ENCODE measurements at places on chromosomes 5 and 9.

DNA sequence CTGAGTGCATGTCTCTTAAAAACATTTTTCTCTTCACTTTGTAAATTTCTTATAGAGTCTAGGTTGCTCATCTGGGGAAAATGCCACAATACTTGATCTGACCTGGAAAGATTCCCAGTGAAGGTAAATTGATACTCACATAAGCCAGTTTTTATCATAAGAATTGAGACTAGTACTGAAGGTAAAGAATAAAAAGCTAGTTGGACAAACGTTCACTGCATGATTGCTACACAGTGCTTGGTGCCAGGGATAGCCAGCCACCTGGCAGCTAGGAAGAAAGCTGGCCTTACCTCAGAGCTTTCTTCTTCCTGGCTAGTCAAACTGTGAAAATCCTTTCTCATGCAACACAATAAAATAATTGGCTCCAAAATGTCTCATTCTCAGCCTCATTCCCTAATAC lies 77.1 kb downstream of the MUSK start:
- peak; percentile 64 for DNase-seq

DNA sequence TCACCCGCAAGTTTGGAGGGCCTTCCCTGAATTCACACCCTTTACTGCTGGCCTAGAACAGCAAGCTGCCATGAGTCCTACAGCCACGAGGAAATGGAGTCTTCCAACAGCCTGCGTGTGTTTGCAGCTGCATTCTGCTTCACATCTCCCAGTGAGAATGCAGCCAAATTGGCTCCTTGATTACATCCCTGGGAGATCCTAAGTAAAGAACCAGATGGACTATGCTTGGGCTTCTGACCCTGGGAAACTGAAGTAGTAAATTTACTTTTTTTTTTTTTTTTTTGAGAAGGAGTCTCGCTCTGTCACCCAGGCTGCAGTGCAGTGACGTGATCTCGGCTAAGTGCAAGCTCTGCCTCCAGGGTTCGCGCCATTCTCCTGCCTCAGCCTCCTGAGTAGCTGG lies 617.0 kb upstream of the CDH18 start:
- no peak for DNase-seq

GRCh38 chr9:87065981-87066380 lies 118.7 kb upstream of the GAS1 start:
- DNase-seq = peak; percentile 40

DNA sequence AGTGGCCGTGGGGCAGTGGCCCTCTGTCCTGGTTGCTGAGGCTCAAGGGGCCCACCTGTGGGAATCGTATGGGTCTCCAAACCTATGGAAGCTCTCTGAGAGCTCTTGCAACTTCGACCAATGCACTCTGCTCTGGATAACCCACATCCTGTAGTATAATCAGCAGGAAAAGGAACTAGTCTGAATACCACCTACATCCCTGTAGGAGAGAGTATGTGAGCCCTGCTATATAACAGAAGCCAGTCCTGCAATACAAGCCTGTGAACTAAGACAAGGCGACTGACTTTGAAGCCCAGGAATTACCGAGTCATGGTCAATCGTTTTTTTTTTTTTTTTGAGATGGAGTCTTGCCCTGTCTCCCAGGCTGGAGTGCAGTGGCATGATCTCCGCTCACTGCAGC lies 29.8 kb upstream of the BICD2 start:
- DNase-seq = no peak

- DNase-seq = no peak
Measured at GRCh38 chr5:89005990-89006389, 123.0 kb upstream of the MEF2C start.

- peak; percentile 9 for DNase-seq
Measured at GRCh38 chr5:179371121-179371510, 25.9 kb upstream of the ADAMTS2 start.

DNA sequence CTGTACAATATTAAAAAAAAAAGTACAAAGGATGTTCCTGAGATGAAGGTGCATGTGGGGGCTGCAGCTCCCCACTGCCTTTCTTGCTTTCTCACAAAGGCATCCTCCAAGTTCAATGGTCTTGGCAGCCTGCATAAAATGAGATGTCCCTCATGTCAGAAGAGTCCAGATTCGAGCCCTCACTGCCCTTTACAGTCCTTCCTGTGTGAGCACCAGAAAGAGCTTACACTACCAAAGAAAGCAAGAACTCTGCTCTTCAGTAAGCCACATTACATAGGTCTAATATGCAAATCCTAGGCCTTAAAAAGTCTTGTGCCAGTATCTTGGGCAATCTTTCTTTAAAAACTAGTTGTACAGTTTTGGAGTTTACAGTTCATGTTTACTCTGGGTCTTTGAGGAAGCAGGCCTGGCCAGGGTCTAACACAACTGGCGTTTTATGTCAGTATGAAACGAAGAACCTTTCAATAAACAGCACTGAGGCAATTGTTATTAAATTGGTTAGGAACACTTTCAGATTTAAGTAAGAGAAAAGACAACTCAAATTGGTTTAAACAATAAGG lies 36.0 kb downstream of the CSF2 start:
- no peak for DNase-seq

- DNase-seq = peak; percentile 51
Measured at GRCh38 chr5:94228791-94229190, 389.6 kb downstream of the KIAA0825 start.

DNA sequence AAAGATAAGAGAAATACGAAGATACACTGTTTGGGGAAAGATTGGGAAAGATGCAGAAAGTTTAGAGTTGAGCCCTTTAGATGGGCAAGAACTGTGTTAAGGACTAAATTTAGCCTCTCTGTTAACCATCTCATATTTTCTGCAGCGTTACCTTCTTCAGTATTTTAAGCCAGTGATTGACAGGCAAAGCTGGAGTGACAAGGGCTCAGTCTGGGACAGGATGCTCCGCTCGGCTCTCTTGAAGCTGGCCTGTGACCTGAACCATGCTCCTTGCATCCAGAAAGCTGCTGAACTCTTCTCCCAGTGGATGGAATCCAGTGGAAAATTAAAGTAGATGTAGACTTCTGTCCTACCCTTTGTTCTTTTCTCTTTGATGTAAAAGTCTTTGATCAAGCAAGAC lies 26.4 kb upstream of the LNPEP start:
- no peak for DNase-seq

GRCh38 chr5:173764332-173765028 lies 123.7 kb upstream of the CPEB4 start:
- DNase-seq = peak; percentile 94
